Fibroblast of skin of scalp (primary cell): ENCODE measurements at places on chromosomes 13 and 19.

DNA sequence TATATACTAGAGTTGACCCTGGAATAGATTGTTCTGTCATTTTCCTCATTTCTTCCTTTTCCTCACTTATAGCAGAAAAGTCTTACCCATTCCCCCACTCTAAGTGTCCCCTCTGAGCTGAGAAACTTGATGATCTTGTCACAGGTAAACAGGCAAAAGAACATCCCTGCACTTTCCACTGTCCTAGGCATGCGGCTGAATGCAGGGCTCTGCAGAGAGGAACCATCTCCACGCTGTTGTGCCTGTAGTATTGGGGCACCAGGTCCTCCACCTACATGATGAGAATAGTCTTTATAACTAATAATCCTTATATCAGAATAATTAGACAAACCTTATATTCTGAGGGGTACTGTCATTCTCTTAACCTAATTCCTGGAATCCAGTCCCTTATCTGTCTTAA lies 211.3 kb downstream of the RBM26 start:
- DNase-seq = no peak

GRCh38 chr19:19540715-19541515 lies 2.9 kb downstream of the CILP2 start:
- DNase-seq = peak; percentile 32

DNA sequence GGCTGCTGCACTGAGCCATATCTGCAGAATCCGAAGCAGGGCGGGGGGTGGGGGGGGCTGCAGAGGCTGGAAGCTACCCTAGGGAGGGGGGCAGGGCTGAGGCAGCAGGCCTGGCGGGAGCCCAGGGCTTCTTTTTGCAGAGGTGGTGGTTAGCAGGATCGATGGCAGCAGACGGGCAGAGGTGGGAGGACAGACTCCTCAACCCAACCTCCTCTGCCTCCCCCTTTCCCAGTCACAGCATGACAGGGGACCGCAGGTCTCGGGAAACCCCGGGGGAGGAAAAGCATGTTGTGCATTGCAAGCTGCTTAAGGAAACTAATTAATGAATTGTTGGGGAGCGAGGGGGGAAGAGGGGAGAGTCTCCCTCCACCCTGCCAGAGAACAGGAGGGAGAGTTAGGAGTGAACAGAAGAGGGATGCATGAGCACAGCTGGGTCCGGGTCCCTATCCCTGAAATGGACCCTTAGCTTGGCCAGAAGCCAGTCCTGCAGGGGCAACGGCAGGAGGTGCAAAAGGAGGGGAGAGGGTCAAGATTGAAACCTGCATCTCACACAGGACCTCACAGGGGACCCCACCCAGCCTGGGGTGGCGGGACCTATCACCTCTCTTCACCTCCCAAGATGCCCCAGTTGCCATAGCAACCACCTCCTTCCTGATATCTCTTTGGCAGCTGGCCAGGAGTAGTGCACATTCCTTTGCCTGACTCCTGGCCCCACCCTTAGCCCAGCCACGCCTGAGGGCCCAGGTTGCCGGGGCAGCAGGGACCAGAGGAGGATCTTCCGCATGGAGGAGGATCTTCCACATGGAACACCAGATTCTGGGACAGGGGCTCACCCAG lies 1.8 kb downstream of the FXYD7 start:
- DNase-seq = no peak

DNA sequence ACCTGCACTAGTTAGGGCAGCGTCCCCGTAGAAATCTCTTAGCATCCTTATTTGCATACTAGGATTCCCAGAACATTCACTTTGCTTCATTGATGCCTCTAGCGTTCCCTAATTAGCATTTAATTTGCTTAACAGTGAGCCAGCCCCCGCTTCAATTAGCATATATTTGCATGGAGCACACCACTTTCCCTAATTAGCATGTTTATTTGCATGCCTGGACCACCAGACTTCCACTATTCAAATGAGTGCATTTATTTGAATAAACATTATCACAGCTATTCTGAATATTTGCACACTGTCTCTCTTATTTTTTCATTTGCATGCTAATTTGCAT lies 69.6 kb downstream of the RYR1 start:
- no peak for DNase-seq

GRCh38 chr13:20131057-20131832 lies 29.6 kb downstream of the GJA3 start:
- no peak for DNase-seq

DNA sequence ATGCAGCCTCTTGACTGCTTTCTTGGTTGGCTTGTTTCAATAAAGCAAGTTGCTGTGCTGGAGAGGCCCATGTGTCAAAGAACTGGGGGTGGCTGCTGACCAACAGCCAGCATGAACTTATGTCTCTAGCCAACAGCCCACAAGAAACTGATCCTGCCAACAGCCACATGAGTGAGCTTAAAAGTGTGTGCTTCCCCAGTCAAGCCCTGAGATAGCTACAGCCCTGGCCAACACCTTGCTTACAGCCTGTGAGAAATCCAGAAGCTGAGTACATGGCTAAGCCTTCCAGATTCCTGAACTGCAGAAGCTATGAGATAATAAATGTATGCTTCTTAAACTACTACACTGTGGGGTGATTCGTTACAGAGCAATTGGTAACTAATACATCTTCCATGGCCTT lies 38.9 kb upstream of the IPO5 start:
- DNase-seq = peak; percentile 57

- no peak for DNase-seq
Observed at GRCh38 chr13:99766641-99767045, 204.9 kb downstream of the ZIC5 start.

- peak; percentile 86 for DNase-seq
Observed at GRCh38 chr19:47713046-47714021, at the start of gene EHD2. Gene EHD2 (plus strand): TSS chr19:47713422. CDS start chr19:47716613, 3,191 bp downstream.

DNA sequence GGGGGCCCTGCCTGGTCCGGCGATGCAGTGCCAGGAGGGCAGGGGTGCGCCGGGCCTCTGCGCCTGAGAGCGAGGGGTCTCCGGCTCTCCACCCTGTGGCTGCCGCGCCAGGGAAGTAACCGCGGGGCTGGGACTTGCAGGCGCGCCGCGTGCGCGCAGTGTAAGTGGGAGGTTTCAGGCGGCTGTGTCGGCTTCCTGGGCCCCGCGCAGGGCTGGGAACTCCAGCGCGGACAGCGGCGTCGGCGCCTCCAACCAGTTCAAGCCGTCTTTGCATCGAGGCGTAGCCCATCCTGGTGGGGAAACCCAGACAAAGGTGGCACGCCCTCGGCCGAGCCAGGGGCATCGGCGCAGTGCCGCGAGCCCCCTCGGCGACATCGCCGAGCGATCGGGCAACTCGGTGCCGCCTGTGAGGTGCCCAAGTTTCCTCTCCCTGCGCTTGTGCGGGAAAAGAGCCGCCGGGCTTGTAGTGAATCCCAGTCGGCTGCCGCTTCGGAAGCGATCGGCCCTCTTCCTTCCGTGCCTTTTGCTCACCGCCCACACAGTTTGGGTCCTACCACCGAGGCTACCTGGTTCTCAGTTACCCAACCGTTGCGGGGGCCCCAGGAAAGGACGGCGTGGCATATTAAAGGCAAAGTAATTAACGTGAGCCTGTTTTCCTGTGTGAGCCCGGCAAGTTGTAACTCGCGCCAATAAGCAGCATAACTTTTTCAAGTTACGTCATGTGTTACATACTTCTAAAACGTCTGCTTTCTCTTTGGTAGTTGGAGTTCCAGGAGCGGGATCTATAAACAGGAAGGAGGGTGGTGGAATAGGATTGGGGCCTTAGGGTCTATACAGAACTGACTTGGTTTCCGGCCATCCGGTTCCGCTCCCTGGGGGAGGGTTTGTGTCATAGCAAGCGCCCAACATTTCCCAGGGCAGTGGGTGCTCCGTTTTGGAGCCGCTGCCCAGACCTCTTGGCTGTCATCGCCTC lies 1.2 kb downstream of the LRCH1 start:
- DNase-seq = peak; percentile 86

GRCh38 chr13:110499621-110500281 lies 61.8 kb downstream of the RAB20 start:
- DNase-seq = peak; percentile 82

- no peak for DNase-seq
Observed at GRCh38 chr13:25846222-25846984, 205.4 kb downstream of the SHISA2 start.

DNA sequence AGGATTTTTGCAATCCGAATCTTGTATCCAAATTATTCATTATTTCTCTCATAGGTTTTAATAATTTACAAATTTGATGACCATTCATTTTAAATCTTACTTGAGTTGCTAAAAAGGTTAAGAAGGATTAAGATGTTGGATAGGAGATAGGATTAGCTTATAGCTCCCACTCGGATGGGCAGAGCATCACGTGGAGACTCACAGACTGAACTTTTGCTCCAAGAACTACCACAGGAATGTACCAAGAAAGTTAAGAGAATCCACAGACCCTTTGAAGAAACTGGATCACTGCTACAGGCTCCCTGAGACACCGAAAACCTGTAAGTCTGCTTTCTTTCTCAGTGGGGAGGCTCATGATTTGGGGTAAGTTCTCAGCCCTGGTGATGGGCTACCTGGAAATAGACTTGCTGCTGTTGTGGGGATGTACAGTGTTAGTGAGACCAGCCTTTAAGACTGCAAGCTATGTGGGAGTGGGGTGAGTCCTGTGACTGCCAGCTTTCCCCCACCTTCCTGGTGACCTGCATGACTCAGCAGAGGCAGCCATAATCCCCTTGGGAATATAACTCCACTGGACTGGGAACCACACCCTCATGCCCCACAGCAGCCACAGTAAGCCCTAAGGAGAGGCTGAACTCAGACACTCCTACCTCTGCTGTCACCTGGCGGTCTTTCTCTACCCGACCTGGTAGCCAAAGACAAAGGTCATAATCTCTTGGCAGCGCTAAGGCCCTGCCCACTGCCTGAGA lies 1458.0 kb downstream of the OLFM4 start:
- no peak for DNase-seq

- no peak for DNase-seq
Observed at GRCh38 chr19:42352301-42353259, 27.1 kb downstream of the MEGF8 start.

- DNase-seq = peak; percentile 2
Observed at GRCh38 chr13:52845334-52845761, 3.1 kb downstream of the PCDH8 start.

DNA sequence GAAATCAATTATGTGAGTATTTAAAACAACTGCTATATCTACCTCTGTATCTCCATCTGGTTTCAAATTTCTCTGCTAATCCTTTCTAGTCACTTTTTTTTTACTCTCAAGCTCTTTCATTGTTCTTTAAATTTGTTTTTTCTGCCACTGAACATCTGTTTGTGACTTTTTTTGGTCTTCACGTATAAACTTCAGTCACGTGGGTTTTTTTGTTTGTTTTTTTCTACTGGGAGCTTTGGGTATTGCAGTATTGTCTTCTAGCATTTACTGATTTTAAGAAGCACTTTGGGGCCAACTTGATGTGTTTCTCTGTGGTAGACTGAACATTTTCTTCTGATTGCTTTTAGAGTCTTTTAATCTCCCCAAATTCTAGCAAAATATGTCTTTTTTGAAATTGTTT lies 262.6 kb upstream of the RXFP2 start:
- DNase-seq = peak; percentile 43

DNA sequence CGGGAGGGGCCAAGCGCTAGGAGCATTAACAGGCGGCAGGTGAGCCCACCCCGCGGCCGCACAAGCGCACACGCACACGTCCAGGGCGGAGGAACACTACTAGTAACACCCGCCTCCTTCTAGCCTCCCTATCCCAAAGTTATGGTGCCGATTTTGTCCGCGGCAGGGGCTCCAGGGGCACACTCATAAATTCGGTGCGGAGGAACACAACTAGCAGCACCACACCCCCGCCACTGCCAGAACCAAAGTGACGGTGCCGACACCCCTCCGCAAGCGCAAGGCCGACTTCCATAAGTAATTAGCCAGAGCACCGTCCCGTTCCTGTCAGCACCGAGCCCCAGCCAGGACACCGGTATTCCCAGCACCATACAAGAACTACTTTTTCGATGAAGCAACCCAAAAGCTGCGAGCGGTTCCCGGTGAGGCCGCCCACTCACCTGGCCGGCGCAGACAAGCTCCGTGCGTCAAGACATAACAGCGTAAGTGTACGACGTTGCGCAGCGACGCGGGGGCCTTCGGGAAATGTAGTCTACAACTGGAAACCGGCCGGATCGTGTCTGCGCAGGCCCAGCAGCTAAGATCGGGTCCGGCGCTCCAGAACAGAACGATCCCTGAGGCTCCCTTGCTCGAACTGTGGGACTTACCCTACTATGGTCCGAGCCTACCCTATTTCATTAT lies at the start of the genes ZNF540 and ZNF571:
TSS of gene ZNF540 (plus strand) at position 573 of the 678 bp plus-strand sequence. CDS start 3,572 bp downstream, outside the sequence.
TSS of gene ZNF571 (minus strand) at position 489 of the 678 bp plus-strand sequence. CDS start 8,116 bp downstream, outside the sequence.
- DNase-seq = peak; percentile 87

GRCh38 chr13:48569104-48569666 lies 36.3 kb upstream of the RCBTB2 start:
- DNase-seq = no peak

- no peak for DNase-seq
Observed at GRCh38 chr13:72489751-72490150, 237.7 kb downstream of the MZT1 start.

DNA sequence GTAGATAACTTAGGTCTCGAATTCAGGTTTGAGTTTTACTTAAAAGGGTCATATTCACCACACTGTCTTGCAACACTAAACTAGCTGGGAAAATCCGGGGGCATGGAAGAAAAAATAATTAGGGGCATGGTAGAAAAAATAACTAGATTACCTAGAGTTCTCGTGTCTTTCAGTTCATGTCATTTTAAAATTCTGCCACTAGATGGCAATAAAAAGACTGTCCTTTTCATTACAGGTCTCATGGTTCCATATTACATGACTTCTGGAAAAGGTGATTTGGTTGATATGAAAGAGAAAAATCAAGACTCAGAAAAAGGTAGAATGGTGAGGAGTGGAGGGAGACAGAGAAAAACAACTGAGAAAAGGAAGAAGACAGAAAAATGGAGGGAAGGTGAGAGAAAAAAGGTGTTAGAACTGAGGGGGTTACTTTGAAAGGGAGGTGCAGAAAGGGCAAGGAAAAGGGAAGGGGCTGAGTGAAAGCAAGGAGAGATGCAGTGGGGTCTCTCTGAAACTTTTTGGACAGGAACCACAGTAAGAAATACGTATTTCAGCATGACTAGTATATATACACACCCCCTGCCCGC lies 299.0 kb downstream of the KLF12 start:
- DNase-seq = peak; percentile 51

- no peak for DNase-seq
Observed at GRCh38 chr19:17214508-17215126, 540 bp upstream of the USE1 start.

DNA sequence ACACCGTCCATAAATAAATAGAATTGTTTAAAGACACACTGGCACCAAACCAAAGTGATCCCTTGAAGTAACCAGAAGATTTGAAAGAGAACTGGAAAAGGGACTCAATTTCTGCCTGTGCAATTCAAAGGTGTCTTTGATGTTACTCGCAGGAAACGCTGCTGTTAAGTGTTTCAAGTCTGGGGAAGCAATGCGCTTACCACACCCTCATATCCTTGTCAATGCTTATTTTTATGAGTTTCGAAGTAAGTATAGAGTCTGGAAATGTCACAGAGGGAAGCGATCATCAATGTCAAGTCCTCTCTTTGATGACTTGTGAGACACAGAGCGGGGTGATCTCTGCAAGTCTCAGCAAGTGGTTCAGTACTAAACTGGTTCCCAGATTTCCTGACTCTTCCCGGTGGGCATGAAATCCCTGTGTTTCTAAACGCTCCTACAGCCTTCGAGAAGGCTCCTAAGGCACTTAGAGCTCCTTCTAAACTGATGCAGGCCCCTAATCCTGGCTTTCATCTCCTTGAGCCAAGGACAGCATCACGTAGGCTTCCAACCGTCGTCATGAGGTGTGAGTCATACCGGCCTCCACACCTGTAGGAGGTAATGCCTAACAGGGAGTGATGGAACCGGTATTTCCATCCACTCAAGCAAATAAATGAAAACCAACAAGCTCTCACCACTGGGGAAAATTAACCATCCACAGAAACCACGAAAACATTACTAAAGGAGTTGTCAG lies 22.8 kb downstream of the SYDE1 start:
- DNase-seq = no peak
